ENCODE measurements at places on chromosomes 6 and 20.

DNA sequence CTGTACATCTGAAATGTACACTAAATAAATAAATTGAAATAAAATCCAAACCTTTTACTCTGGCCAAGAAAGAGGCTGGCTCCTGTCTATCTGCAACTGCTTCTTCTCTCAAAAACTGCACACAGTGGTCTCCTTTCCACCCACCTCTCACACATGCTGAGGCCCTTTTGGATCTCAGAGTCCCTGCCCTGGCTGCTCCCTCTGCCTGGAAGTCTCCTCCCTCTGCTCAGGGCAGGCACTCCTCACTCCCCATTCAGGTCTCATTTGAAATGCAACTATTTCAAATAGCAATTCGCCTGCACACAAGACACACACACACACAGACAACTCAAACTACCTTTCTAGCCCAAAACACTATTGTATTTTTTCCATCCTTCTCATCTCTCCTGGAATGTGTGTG lies 348.8 kb downstream of the PKHD1 start:
- DNase-seq = no peak

DNA sequence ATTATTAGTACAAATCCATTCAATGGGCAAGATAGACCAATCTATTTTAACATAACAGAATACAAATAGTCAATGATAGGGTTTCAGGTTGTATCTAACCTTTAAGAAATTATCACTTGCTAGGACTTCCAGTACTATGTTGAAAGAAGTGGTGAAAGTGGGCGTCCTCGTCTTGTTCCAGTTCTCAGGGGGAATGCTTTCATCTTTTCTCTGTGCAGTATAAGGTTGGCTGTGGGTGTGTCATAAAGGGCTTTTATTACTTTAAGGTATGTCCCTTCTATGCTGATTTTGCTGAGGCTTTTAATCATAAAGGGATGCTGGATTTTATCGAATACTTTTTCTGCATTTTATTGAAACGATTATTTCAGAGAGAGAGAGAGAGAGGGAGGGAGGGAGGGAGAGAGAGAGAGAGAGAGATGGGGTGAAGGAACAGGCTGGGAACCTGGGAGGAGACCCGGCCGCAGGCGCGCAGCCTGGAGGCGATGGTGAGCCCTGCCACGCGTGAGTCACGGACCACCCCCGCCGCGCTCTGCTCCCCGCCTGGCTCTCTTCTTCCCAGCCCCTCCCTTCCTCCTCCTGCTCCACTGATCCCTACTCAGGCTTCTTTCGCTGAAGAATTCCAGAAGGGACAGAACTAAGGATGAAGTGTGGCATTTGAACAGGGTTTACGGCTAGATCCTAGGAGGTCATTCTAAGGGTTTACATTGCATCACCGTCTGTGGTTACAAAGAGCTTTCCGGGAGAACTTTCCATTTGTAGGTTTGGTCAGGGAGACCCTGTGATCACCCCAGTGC lies 45.5 kb upstream of the HLA-E start:
- no peak for DNase-seq

DNA sequence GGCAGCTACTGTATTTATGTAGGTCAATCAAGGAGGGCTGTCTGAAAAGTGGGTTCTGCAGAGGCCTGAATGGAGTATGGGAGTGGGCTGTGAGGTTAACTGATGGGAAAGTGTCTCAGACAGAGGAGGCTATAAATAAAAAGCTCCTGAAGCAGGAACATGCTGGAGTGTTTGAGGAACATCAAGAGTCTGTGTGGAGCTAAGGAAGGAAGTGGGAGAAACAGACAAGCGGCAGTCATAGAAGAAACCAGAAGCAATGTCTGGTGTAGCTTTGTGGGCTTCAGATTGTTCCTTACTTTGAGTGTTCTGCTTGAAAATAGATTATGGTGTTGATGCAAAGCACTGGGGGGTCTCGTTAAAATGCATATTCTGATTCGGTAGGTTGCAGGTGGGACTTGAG lies 101.5 kb upstream of the OGFRL1 start:
- DNase-seq = no peak

- no peak for DNase-seq
Observed at GRCh38 chr20:23546435-23547144, 21.7 kb downstream of the CST9L start.

GRCh38 chr6:438634-439170 lies 47.1 kb downstream of the IRF4 start:
- DNase-seq = no peak

DNA sequence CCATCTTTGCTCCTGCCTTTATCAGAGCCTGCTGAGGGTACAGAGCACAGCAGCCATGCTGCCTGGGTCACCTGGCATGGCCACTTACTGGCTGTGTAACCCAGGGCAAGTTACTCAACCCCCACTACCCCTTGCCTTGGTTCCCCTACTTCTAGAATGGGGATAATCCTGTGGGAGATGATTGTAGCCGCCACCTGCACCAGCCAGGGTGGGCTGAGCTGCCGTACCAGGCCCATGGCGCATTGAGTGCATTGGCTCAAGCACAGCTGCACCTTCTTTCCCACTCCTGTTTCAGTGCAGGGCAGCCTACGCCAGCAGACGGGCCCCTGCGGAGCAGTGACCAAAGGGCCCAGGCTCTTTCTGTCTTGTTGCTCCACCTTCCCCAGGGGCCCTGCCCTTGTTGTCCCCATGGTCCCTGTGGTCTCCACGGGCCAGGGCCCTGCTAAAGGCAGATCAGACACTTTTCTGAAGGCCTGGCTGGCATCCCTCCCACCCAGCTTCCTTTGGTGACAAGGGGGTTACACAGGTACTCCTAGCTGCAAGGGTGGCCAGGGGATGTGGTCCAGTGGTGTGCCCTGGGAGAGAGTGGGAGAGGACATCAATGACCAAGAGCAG lies 159.4 kb upstream of the MLN start:
- DNase-seq = no peak

- no peak for DNase-seq
Observed at GRCh38 chr20:24627291-24627690, 157.9 kb downstream of the SYNDIG1 start.

DNA sequence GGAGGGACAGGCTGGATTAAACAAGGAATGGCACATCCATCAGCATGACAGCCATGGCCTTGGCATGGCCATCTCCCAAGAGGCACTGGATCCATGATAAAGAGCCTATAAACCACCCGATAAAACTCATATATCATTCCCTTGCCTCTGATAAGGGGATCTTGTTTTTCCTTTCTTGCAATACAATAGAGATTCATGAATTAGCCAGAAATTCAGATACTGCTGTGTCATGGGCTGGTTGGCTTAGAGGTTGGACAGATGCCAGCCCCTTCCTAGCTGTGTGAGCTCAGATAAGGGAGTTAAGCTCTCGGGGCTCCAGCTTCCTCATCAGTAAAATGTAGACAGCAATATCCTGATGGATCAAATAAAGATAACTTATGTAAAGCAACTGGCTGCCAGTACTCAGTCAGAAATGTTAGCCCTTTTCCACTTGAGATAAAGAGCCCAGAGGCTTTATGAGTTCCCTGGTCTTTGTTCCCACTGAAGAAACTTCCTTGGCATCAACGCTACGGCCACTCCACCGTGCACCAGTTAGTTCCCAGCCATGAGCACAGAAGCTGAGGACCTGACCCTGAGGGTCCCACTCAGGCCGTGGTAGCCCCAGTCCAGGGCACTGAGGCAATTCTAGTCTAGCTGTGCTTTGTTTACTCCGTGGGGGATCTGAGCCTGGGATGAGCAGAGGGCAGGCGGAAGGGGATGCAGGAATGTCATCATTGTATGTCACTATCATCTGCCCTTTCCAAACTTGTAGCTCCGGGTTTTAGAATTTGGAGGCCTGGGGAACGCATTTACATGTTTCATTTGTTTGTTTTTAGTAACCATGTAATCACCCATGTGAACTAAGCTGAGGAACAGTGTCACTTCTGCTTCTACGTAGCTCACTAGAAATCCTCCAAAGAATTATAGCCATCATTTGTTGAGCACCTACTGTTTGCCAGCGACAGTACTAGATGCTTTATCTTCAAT lies 67.2 kb upstream of the TBC1D7 start:
- no peak for DNase-seq

DNA sequence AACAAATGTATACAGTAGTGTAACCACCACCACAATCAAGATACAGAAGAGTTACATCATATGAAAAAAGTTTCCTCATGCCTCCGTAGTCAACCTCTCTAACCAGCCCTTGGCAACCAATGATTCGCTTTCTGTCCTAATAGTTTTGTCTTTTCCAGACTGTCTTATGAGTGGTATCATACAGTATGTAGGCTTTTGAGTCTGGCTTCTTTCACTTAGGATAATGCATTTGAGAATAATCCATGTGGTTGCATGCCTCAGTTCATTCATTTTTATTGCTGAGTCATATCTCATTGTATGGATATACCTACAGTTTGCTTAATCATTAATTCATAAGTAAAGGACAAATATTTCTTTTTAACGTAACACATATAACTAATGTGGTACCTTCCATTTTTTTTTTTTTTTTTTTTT lies 86.4 kb upstream of the RIPOR2 start:
- no peak for DNase-seq

DNA sequence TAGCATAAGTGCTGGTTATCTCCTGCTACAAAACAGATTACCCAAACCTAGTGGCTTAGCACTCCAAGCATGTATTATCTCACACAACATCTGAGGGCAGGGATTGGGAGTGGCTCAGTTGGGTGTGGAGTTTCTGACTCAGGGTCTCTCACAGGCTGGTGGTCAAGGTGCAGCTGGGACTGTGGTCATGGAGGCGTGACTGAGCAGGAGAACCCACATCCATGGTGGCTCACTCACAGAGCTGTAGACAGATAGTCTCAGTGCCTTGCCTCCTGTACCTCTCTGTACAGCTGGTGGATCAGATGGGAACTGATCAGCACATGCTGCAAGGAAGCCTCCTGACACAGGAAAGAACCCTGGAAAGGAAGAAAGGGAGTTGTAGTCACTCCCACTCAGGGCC lies 83.1 kb upstream of the CST7 start:
- no peak for DNase-seq

DNA sequence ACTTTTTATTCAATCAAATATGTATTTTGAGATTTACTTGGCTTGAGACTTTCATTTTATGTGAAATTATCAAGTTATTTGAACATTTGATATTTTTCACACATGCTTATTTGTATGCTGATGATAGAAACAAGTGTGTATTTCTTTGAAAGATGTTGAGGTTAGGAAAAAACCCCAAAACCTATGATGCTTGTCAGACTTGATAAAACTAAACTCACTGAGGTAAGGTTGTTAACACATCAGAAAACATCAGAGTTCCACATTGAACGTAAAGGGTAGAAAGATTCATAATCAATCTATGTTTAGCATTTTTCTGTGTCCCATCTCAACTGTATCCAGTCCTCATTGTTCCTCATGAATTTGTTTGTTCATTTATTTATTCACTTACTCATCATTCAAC lies 12.2 kb downstream of the SF3B5 start:
- no peak for DNase-seq

DNA sequence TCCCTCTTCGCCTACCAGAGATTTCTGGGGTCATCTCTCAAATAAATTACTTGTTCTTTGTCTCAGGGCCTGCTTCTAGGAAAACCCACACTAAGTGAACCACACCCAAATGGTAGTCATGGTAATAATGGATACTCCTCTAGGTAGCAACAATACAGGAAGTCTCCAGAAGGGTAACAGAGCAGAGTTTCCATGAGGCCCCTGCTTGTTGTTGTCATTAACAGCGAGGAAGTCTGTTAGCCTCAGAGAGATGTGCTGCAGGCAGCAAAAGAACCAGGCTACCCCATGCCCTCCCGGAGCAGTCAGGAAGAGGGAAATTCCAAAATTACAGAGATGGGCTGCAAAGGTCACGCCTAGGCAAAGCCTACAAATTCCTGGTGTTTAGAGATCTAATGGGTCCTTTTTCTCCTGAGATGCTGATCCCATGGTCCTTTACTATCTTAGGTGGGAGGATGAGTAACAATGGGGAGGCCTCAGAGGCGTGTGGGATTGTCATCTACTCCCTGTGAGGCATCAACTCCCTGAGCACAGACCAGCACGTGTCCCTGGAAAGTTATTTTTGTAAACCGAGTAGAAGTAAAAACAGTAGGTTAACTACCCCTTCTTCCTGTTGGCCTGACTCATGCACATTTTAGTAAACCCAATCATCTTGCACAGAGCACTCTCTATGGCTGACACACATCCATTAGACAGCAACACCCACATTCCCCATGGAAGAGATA lies 10.1 kb downstream of the ISM1 start:
- peak; percentile 45 for DNase-seq

DNA sequence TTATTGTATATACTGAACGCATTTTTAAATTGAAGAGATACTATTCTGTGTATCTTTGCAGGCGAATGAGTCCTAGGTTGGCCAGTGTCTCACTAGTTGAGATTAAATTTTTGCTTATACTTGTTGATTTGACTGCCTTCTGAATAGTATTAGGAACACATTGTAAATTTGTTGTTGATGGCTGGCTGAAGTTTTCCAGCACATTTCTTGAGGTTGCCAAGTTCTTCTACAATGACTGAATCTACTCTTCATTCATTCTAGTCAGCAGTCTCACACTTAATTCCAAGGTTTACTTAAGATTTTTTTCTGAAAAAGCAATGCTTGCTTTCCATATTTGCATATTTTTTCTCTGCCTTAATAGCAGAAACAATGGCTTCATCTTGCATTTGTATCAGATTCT lies 151.7 kb downstream of the ZFAND3 start:
- DNase-seq = no peak

DNA sequence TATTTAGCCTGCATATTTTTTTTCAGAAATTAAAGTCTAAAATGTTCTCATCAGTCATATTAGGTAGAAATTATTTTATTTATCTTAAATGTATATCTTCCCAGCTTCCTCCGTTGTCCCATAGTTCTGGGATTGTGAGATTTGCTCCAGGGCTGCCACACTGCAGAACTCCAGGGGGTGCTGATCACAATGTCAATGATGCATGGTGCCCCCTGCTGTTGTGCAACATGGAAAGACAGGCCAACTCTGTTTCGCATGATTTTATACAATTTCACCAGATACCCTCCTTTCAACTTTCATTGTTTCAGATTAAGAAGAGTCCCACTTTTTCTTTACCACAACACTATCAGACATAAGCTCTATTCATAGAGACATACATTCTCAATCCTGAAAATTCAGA lies 35.9 kb downstream of the ID4 start:
- no peak for DNase-seq

DNA sequence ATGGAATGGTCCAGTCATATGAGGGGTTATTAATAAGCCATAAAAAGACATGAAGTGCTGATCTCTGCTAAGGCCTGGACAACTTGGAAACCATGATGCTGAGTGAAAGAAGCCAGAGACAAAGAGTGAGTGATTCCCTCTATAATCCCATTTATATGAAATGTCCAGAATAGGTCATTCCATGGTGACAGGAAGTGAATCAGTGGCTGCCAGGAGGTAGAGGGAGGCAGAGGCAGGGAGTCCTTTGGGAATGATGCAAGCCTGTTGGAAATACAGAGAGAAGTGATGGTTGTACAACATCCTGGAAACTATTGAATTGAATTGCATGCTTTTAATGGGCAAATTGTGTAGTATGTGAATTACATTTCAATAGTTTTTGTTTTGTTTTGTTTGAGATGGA lies 26.4 kb downstream of the ANKRD60 start:
- no peak for DNase-seq

Data from stimulated activated CD4-positive, alpha-beta T cell treated with anti-CD3 and anti-CD28 coated beads, Interleukin-4, amount 100 ng/mL, for 24 hours (primary cell).